ENCODE measurements at places on chromosomes 13 and 19.

DNA sequence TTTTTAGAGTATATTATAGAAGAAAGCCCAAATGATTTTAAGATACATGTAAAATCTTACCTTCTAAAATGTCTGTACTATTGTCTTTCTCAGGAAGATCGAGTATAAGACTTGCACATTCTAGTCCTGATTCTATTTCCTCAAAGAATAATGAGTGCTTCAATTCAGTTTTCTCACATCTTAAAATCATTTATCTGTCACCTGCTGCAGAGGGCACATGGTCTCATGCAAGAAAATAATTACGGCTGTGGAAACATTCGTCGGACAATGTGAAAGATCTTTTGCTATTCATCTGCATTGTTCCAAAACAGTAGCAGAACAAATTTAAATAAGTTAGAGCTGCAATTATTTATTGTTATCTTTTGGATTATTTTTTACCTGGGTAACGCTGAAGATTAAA lies 1403.5 kb downstream of the PCDH9 start:
- no peak for DNase-seq

- no peak for DNase-seq
Observed at GRCh38 chr19:16330806-16331690, 6.4 kb downstream of the KLF2 start.

DNA sequence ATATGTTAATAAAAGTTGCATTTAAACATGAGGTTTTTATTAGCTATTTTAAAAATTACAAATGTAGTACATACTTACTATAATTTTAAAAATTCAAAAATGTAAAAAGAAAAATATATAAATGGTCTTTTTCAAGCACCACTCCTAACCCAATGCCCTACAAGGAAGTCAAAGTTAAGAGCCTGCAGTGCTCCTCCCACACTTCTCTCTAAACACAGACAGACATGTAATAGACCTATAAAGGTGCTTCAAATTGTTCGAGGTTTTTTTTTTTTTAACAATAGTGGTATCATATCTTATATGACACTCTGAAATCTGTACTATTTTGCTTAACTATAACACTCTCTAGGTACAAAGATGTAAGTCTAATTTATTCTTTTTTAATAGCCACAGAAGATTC lies 25.4 kb downstream of the VWA8 start:
- no peak for DNase-seq

GRCh38 chr19:7063764-7064418 lies 5.4 kb upstream of the MBD3L3 start:
- DNase-seq = no peak

DNA sequence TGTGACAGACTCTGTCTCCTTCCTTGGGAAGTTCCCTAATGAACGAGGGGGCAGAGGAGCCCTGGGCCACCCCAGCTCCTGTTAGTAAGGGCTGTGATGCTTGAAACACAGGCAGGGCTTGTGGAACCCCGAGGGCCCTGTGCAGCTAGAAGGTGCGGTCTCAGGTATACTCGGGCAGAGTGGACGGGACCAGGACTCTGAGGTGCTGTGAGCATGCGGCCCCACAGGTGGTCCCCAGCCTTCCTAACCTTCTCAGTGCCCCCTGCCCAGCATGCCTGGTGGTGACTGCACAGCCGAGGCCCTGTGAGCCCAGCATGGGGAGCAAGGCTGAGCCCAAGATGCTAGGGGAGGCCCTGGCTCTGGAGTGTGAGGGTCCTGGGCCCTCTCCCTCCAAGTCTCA lies 4.0 kb upstream of the SIGLEC8 start:
- no peak for DNase-seq

- no peak for DNase-seq
Observed at GRCh38 chr13:99722338-99722818, 221.1 kb downstream of the TM9SF2 start.

- no peak for DNase-seq
Observed at GRCh38 chr13:21086929-21087328, 25.5 kb upstream of the LATS2 start.

- no peak for DNase-seq
Observed at GRCh38 chr13:35832551-35832950, 298.6 kb downstream of the DCLK1 start.

- no peak for DNase-seq
Observed at GRCh38 chr19:18349524-18350128, 9.2 kb downstream of the PGPEP1 start.

DNA sequence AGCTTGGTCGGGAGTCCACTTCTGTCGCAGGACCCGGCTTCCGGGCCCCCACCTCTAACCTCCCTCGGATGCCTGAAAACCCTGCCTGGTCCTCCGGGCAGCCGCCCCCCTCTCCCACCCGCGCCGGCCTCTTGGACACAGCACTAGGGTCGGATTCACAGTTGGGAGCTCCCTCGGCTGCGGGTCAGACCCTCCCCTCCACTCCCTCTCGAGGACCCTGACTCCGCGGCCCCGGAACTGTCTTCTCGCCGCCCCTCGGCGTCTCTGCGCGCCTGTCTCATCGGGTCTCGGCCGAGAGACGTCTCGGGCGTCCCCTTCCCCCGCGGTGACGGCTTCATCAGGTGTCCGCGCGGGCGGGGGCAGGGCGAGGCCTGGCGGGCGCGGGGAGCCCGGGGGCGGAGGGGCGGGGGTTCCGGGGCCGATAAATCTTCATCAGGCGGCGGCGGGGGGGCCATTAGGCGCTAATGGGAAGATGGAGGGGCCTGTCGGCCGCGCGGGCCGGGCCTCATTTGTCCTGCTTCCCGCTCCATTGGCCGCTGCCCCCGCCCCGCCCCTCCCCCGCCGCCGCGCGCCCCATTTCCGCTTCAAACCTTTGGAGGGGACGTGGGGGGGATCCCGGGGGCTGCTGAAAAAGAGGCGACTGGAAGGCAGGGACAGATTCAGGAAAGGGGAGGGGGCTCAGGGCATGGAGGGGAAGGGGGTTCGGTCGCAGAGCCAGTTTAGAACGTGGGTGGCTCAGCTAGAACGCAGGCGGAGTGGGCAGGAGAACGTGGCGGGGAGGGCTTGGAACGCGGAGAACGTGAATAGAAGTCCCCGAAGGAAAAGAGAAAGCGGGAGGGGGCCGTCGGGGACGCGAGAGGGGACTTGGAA lies 11.8 kb upstream of the ERFL start:
- no peak for DNase-seq

DNA sequence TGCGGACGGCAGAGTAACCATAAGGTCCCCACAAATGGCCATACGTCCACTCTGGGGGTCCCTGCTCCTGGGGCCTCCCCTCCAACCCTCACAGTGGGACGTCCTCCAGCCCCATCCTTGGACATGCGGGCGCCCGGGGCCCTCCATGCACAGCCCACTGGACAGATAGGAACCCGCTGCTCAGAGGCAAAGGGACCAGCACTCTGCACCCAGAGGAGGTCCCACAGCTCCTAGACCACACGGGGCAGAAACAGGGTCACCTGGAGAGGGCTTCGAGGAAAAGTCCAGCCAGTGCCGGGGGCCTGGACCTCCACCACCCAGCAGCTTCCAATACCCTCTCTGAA lies 11.1 kb downstream of the REXO1 start:
- DNase-seq = no peak

- DNase-seq = no peak
Observed at GRCh38 chr13:80168089-80168850, 172.7 kb downstream of the SPRY2 start.

DNA sequence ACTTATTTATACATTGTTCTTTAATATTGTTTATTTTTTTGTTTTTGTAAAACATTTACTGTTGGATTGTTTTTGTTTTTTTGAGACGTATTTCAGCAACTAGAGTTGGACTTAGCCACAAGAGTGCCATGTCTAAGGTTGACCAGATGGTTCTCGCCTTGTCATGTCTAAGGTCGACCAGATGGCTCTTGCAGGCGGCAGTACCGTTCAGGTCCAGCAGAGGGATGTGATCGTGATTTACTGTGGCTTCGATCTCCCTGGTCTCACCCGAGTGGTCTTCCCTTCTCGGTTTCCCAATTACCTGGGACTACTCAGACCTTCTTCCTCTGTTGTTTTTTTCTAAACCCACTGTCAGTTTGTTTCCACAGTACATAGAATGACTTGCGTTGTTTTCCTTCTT lies 1438.6 kb downstream of the UQCRFS1 start:
- no peak for DNase-seq

DNA sequence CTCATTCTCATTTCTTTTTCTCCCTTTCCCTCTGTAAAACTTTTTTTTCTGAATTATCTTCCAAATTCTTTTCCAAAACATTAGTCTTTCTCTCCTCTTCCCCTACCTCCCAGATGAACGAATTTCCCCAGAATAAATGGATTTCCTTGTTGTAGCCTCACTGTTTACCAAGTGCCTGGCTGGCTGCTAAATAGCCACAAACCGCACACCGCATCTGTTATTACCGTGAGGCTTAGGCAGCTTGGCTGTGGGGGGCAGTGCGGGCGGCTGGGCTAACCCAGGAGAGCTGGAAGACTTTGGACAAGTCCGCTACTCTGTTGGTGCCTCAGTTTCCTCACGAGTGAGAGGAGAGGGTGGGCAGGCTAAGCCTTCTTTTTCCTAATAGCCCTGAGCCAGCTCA lies 10.7 kb downstream of the IL17D start:
- DNase-seq = no peak

GRCh38 chr13:31051999-31052398 lies 109.7 kb downstream of the HSPH1 start:
- DNase-seq = no peak

DNA sequence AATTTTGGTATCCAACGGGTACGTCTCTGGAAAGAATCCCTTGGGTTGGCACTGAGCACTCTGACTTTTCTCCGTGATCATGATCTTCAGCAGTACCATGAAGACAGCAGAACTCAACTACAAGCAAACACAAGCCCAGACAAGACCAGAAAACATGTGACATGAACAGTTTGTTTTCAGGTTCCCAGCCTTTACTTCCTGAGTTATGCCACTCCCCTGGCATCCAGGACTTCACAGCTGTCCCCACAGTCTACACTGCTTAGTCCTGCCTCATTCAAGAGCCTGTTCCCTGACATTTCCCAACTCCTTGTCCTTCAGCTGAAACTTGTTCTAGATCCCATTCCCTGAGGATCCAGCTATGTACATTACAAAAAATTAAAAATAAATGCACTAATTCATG lies 4.9 kb upstream of the N4BP2L1 start:
- no peak for DNase-seq

DNA sequence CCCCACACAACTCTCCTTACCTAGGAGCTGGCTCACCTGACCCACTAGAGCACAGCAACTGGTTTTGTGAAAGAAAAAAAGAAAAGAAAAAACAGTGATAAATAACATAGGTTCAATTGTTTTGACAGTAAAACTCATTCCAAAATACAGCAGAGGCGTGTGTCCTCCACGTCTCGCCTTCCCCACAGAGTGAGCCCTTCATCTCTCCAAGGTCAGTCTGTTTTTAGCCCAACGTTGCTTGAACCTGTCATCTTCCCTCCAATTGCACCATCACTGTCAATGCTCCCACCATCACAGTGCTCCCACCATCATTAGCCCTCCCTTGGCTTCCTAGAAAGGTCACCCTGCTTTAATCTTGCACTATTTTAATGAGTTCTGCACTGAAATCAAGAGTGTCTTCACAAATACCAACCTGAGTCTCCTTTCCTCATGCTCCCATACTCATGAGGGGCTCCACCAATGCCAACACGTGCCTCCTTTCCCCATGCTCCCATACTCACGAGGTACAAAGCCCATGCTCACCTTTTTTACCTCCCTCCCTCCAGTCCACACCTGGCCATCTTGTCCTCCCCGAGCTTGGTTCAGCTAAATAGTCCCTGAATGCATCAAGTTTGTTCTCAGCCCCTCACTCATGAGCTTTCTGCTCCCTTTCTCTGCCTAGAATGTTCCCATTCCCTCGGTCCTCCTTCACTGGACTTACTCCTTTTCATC lies 103.7 kb downstream of the IRS2 start:
- no peak for DNase-seq

- DNase-seq = no peak
Observed at GRCh38 chr19:35623327-35624010, 5.4 kb upstream of the RBM42 start.

DNA sequence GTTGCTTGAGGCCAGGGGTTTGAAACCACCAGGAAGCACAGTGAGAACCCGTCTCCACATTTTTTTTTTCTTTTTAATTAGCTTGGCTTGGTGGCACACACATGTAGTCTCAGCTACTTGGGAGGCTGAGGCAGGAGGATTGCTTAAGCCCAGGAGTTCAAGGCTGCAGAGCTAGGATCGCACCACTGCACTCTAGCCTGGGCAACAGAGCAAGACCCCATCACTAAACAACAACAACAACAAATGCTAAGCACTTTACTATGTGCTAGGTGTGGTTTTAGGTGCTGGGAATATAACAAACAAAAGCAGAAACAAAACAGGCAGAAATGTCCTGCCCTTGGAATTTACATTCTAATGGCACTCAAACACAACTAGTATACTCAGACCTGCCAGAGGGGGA lies 51.3 kb downstream of the RYR1 start:
- no peak for DNase-seq

GRCh38 chr13:40732658-40733057 lies 38.3 kb downstream of the MRPS31 start:
- DNase-seq = no peak

DNA sequence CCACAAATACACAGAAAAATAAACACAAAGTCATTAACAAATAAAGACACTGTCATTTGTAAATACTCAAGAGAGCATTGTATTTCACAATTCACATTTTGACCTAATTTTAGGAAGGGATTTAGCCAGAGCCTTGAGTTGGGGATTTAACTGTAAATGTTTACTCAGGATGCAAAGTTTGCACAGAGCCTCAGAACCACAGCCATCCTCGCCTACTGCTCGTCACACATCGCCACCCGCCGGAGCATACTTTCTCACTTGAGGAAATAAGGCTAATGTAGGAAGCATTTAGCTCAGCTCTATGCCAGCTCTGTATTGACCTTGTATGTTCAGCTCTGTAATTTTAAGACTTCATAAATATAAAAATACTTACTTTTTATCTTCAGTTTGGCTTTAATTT lies 442.7 kb downstream of the OXGR1 start:
- DNase-seq = no peak

DNA sequence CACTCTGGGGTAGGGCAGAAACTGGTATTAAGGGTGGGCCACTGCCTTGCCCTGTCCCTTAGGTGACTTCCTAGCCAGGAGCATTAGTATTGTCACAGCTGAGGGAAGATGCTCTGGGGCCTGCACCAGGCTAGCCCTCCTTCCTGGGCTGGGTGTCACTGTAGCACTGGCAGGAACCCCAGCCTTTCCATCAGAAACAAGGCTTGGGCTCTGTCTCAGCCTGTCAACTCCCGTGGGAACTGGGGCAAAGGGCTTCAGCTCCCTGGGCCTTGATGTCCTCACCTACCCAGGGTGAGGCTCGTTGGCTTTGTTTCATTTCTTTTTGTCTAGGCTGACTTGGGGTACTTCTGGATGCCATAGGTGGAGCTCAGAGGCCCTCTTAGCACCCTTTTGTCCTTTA lies 18.0 kb downstream of the PAF1 start:
- DNase-seq = no peak
